ENCODE measurements at places on chromosomes 6 and 20.

GRCh38 chr6:97438011-97438671, 155.1 kb upstream of the MMS22L start:
- no peak for DNase-seq

GRCh38 chr20:13915284-13915683, 75.1 kb downstream of the SEL1L2 start:
- no peak for DNase-seq

GRCh38 chr20:62898093-62898964, 28.0 kb downstream of the DIDO1 start:
- no peak for DNase-seq

- no peak for DNase-seq
Measured at GRCh38 chr6:56757588-56757984, 114.9 kb upstream of the DST start.

GRCh38 chr20:56810141-56810540, 181.0 kb downstream of the TFAP2C start:
- DNase-seq: no peak

DNA sequence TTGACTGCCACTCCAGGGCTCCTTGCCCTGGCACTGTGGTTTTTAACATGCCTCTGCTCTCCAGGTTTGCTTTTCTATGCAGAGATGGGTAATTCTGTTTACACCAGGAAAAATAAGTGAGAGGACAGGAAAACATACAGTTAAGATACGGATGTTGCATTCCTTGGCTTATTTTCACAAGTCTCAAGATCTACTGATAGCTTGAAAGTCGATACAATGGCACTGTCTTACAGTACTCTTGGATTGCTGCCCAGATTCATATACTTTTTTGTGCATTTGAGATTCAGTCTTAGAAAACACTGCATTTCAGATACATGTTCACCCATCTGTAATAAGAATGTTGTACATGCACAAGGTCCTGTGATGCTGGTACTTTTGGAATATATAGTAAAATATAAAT, 159.6 kb upstream of the FLRT3 start:
- no peak for DNase-seq

GRCh38 chr20:45111799-45112471, 3.0 kb downstream of the WFDC5 start:
- DNase-seq: no peak

GRCh38 chr20:50328996-50329898, 138.6 kb downstream of the CEBPB start:
- no peak for DNase-seq

GRCh38 chr6:52162940-52163908, 23.0 kb upstream of the IL17A start:
- no peak for DNase-seq

DNA sequence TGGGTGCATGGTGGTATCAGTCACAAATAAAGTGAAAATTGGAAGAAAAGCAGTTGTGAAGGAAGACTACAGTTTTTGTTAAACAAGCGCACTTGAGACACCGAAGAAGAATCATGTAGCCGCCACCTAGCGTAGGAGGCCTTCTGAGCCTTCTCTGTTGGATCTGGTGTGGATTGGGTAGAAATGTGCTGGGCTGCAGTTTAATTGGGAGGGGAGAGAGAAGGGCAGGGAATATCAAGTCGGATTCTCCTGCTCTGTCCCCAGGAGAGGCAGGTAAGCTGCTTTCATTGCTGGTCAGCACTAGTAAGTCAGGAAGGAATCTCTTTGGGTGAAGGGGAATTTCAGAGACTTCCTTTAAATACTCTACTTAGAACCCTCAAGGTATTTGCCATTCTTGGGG, 1.2 kb upstream of the FABP7 start:
- DNase-seq: no peak

- no peak for DNase-seq
Measured at GRCh38 chr6:56899753-56900152, 55.2 kb upstream of the BEND6 start.

GRCh38 chr6:77337392-77337791, 125.9 kb downstream of the HTR1B start:
- DNase-seq: no peak

DNA sequence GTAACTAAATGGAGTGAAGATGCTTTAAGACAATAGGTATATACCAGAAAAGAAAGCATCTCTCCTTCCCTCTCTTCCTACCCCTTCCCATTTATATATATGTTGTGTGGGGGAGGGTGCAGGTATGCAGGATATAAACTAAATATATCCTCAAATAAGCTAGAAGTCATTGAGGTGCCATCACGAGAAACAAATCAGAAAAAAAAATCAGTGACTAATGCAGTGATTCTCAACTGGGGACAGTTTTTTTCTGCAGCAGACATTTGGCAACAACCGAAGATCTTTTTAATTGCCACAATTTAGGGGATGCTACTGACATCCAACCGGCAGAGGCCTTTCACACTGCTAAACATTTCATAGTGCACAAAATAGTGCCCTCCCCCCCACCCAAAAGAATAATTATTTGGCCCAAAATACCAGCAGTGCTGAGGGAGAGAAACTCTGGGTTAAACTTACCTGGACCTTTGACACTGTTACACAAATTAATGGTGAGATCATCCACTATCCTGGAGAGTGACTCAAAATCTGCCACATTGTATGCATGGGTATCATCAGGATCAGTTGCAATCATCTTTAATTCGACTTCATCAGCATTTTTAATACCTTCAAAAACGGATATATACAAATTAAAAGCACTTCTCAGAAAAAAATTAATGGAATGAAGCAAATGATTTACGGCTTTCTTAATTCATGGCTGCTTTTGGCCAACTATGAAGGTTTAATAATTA, 55.0 kb downstream of the COL12A1 start:
- no peak for DNase-seq

GRCh38 chr20:13200767-13201500, 20.1 kb upstream of the ISM1 start:
- DNase-seq: no peak

DNA sequence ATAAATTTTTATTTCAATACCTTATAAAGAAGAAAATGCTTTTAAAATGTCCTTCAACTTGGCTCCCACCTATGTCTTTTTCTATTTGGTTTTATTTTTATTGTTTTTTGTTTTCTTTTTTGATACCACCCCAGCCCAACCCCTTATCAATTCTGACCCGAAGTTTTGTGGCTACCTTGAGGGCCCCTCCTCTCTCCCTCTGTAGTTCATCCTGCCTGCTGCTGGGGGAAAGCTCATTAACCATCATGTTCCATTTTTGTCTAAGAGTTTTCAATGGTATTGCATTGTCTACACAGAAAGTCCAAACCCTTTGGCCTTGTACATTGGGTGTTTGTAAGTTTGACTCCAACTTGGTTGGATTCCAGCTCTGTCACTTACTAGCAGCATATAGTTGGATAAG, 5.3 kb upstream of the CSNK2A1 start:
- no peak for DNase-seq
